Sigmoid colon (tissue), 7 donors: ENCODE measurements at places on chromosomes 3 and 15. TPM values are rescaled to one million over a fixed set of nuclear protein-coding genes. Genes with fewer than 3 reads are reported as not detected.

ITIH4 gene
- total RNA-seq = 5.6 TPM

DNA sequence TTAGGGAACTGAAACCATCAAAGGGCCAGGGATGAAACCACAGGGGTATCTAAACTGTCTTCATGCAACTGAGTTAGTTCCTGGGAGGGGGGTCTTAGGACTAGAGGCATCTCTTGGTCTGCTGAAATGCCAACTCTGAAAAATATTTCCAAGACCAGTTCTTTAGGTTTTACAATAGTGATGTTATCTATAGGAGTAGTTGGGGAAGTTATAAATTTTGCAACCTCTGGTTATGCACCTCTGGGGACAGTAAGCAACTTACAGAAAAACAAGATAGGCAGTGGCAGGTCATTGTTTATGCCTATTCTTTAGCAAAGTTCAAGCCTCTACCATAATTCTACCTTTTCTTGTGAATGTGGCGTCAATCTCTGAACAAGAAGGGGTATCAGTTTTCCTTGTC is 60.5 kb upstream of the MINAR1 start:
- no peak for DNase-seq

CNBP gene
- 650 TPM for total RNA-seq

DNA sequence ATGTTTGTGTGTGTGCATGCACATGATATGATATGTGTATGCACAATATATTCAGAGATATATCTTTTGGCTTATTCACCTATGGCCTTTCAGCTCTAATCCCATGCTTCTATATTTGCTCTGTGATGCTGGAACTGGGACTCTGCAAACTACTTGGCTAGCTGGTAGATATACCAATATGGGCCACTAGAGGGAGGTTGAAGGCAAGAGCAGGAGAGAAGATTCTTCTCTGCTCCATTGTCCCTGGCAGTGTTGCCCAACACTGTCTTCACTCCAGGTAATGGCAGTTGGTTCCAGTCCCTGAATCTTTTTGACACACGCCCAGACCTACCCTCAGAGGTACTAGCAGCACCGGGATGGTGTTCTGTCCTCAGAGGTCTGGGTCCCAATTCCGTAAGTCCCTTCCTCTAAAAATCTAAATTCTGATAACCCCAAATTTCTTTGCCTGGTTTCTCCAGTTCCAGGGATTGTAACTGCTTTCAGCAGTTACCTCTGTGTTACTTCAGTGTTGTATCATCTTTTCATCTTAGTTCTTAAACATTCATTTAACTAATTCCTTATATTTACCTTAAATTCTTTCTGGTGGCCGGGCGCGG is 44.7 kb downstream of the GTPBP8 start:
- DNase-seq = no peak

GRCh38 chr15:101561584-101561906 is 72.0 kb upstream of the PCSK6 start:
- DNase-seq = peak; percentile 45

GRCh38 chr3:120428924-120429323 is 21.9 kb downstream of the FSTL1 start:
- DNase-seq = no peak

- DNase-seq = no peak
Measured at GRCh38 chr3:194840661-194841514, 155.2 kb downstream of the FAM43A start.

DNA sequence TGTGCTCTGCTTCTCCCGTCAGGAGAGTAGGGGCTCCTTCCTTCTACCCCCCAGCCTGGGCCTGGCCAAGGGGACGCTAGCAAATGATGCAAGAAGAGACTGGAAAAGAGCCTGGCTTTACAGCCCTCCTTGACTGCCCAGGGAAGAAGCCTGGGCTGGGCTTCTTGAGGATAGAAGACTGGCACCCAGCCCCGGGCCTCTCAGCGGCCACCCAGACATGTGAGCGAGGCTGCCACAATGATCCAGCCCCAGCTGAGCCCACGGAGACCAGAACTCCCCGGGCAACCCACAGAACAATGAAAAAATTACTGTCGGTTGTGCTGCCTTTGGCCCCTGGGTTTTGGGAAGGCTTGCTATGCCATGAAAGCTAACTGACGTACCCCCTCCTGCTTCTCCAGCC is 100.6 kb upstream of the PRR20G start:
- no peak for DNase-seq

- no peak for DNase-seq
Measured at GRCh38 chr3:120198305-120198878, 86.6 kb downstream of the GPR156 start.

GRCh38 chr3:39408493-39409372 is 2.2 kb downstream of the RPSA start:
- DNase-seq = no peak

GRCh38 chr15:59176653-59177316 is 29.9 kb upstream of the LDHAL6B start:
- DNase-seq = no peak

BCL2A1 gene
- total RNA-seq = 1.9 TPM

- no peak for DNase-seq
Measured at GRCh38 chr15:89352476-89352875, 17.9 kb upstream of the POLG start.
